Mesothelial cell of epicardium (in vitro differentiated cells): ENCODE measurements at places on chromosomes 13 and 19.
A peak's percentile ranks its signal among the peaks of the same experiment; 100 is the strongest.

- DNase-seq: no peak
Measured at GRCh38 chr13:107076801-107077200, 508.9 kb upstream of the ARGLU1 start.

DNA sequence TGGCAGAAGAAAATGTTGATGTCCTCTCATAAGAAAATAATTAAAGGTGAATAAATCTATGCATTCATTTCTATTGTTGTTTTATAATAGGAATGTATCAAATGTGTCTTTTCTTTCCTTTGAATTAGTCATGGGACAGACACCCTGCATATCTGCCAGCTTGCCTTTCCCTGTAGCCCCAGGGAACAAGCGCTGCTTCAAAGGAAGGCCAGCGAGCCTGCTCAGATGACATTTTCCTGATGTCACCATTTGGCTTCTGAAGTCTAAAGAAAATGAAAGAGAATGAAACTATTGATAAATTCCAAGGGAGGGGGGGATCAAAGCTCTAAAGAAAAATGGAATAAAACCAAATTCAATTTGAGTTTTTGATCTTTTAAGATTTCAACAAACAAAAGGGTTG lies 574.8 kb downstream of the IRS2 start:
- no peak for DNase-seq

DNA sequence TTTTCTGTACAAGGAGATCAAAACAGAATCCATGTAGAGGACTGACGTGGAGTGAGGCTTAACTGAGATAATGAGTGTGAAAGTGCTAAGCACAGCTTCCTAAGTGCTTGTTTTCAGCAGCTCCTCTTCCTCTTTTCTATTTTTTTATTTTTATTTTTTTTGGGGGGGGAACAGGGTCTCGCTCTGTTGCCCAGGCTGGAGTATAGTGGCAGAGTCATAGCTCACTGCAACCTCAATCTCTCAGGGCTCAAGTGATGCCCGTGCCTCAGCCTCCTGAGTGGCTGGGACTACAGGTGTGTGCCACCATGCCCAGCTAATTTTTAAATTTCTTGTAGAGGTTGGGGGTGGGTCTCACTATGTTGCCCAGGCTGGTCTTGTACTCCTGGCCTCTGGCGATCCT lies 5.6 kb upstream of the FOSB start:
- DNase-seq: no peak

DNA sequence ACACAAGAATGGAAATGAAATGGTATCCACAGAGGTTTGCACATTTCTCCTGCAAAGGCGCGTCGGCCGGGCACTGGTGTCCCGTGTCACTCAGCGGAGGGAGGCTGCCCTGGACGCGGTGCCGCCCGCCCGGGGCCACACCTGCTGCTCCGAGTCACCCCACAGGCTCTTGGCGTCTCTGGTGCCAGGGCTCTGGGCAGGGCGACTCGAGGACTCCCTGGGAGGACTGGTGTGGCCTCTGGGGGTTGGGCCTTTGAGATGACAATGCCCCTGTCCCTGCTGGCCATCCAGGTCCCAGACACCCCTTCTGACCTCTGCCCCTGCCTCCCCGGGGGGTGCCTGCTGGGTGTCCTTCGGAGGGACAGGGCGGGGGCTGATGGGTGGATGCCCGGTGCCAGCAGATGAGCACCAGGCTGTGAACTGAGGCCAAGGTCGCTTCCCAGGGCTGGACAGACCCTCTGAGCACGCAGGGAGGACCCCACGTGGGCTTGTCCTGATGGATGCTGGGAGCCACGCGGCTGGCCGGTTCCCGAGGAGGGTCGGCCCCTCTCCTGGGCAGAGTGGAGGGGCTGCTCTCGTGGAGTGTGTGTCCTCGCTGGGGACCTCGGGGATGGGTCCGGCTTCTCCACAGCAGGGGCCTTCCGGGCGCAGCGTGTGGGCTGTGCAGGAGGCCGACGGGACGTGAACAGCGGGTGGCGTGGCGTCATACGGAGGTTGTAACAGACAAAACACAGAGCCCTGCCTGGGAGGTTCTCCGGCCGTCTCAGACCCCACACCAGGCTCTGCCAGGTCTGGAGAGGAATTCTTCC lies 4.7 kb upstream of the CACTIN start:
- no peak for DNase-seq

DNA sequence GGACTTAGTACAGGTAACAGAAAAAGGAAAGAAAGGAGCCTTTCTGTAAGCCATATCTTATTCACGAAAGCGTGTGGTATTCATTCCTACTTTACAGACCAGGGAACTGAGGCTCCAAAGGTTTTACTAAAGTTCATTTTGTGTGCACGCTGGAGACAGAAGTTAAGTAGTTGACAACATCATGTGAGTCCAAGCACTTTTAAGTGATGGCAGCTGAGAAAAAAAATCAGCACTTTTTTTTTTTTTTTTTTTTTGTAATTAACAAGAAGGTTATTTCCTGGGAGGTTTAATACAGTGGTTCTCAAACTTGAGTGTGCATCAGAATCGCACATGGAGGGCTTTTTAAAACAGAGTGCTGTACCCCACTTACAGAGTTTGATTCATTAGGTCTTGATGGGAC lies 2.0 kb downstream of the DNAJC3 start:
- DNase-seq: no peak

GRCh38 chr13:26468265-26468801 lies 89.2 kb upstream of the WASF3 start:
- DNase-seq: no peak

DNA sequence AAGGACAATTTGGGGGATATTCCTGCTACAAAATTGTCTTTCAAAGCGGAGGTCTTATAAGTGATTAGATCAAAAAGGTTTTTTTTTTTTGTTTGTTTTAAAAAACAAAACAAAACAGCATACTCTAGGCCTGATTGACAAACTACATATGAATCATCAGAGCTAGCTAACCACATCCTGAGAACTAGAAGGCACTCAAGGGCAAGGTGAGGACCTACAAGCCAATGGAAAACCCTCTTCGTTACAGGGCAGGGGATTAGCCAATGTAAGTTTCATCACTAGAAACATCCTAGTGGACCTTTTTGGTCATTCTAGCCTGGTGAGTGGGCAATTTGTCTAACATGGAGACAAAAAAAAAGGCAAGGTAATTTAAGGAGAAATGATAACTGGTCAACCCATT lies 428.6 kb downstream of the RFC3 start:
- no peak for DNase-seq

GRCh38 chr13:75801388-75801945 lies 165.3 kb downstream of the LMO7 start:
- DNase-seq: no peak

- DNase-seq: no peak
Measured at GRCh38 chr13:30065181-30065580, 214.8 kb upstream of the UBL3 start.

DNA sequence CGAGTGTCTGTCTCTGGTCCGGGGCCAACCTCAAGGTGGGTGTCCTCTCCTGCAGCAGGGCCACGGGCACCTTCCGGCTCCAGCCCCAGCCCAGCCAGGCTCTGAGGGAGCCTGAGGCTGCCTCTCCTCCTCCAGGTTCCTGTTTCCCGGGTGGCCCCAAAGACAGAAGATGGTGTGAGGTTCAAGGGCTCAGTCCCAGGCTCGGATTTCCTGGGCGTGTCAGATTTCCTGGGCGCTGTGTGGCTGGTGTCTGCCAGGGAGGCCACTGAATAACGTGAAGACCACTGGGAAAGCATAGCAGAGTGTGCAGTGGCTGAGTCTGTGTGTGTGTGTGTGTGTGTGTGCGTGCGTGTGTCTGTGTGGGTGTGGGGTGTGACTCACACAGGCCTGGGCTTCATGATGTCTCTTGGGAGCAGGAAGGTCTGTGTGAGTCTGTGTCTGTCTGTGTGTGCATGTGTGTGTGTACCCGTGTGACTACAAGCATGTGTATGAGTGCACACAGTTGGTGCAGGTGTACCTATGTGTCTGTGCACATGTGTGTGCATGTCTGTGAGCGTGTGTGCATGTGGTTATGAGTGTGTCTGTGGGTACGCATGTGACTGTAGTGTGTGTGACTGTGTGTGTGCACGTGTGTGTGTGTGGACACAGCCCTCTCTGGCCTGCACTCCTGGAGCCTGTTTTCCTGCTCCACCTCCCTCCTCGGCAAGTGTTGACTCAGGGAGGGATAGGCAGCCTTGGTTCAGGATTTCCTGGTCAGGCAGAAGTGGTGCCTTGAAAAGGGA lies 28.3 kb downstream of the CEBPA start:
- DNase-seq: no peak

- no peak for DNase-seq
Measured at GRCh38 chr13:90246687-90247345, 1100.7 kb upstream of the MIR17HG start.

- DNase-seq: no peak
Measured at GRCh38 chr19:50416034-50416977, 2.4 kb upstream of the SPIB start.

- no peak for DNase-seq
Measured at GRCh38 chr19:41214161-41214560, 4.9 kb upstream of the AXL start.

GRCh38 chr13:109667056-109667455 lies 119.3 kb downstream of the IRS2 start:
- DNase-seq: no peak

GRCh38 chr13:73096173-73096572 lies 37.4 kb downstream of the KLF5 start:
- no peak for DNase-seq

GRCh38 chr19:47296036-47296435 lies 13.6 kb upstream of the C5AR1 start:
- DNase-seq: peak; percentile 64

DNA sequence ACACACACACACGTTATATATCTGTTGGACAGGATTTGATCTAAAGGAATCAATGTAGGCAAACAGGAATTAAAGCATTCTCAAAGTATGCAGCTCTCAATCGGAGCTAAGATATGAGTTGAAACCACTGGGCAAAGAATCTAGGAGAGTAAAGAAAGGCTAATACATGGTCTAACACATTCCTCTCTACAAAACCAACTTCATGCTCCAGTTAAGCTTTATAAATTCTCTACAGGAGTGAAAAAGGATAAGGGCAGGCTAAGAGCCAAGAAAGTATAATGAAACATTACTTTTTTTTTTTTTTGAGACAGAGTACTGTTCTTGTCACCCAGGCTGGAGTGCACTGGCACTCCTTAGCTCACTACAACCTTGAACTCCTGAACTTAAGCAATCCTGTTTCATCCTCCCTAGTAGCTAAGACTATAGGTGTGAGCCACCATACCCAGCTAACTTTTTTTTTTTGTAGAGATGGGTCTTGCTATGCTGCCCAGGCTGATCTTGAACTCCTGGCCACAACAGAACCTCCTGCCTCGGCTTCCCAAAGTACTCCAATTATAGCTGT lies 10.6 kb downstream of the FBXL3 start:
- DNase-seq: no peak

DNA sequence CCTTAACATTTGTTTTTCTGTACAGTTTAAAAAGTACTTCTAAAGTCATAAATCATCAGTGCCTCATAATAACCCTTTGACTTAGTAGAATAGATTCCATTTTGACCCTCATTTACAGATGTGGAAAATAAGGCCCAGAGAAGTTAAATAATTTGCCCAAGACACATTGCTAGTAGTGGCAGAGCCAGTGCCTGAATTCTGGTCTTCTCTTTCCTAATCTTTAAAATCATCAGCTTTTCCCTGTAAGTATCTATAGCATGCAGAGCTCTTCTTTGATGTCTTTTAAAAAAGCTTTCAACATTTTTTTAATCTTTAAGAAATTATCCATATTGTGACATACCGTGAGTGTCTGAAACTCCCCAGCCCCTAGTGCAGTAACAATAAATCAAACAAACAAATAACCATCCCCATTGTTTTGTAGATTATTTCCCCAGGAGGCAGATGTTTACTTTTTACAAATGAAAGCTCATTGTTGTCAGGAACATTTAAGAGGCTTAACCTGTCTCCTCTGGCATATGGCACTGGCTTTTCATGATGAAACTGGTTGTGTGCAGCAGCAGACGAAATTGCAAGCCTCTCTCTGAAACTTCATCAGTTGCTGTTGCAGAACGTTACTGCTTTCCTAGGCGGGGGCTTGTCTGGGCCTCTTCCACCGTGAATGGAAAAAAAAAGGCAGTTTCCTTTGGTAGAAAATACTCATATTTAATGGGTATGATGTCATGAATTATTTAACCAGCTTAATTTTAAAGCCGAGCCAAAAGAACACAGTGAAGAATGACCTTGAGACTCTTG lies 31.7 kb upstream of the PCDH8 start:
- DNase-seq: no peak

GRCh38 chr13:45921162-45921736 lies 69.7 kb upstream of the SIAH3 start:
- no peak for DNase-seq

DNA sequence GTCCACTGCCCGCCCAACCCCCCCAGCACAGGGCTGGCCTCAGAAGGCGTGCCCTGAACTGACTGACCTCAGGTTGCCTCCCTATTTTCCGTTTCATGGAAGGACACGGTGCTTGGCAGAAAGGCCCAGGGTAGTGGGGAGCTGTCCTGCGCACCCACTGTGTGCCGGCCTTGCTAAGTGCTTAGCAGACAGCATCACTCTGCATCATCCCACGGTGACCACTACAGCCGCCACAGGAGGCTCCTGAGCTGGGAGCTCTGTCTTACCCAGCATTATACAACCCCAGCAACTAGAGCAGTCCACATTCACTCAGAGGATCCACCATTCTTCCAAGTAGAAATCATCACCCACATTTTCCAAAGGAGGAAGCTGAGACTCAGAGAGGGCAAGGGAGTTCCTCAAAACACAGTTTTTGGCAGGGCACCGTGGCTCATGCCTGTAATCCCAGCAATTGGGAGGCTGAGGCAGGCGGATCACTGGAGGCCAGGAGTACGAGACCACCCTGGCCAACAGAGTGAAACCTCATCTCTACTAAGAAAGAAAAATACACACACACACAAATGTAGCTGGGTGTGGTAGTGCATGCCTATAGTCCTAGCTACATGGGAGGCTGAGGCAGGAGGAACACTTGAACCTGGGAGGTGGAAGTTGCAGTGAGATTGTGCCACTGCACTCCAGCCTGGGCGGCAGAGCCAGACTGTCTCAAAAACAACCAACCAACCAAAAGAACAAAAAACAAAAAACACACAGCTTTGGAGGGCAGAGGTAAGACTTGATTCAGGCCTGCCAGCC lies 1.6 kb downstream of the SBK2 start:
- no peak for DNase-seq

- DNase-seq: no peak
Measured at GRCh38 chr13:30753030-30753616, 17.8 kb downstream of the ALOX5AP start.

DNA sequence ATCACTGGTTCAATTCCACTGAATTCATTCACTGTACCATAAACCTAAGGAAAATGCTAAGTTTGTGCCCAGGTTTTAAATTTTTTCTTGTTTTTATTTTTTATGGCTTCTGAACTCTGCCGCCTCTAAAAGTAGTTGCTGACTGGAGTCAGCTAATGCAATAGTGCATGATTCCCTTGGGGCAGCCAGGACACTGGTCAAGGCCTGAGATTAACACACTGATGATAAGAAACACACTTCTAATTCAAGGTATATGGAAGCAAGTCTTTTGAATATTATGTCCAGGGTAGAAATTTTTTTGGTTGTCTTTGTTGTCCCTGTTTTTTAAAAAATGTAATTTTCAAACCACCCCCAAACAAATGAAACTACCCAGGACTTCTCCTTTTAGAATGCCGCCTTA lies 72.2 kb downstream of the CDADC1 start:
- no peak for DNase-seq

- DNase-seq: no peak
Measured at GRCh38 chr13:33205224-33205623, 80.3 kb downstream of the STARD13 start.
